Breast epithelium (tissue), 4 donors: ENCODE measurements at places on chromosomes 7 and 10. TPM values are rescaled to one million over a fixed set of nuclear protein-coding genes. Genes with fewer than 3 reads are reported as not detected.

Gene TAC1
- total RNA-seq = 5.9 TPM

DNA sequence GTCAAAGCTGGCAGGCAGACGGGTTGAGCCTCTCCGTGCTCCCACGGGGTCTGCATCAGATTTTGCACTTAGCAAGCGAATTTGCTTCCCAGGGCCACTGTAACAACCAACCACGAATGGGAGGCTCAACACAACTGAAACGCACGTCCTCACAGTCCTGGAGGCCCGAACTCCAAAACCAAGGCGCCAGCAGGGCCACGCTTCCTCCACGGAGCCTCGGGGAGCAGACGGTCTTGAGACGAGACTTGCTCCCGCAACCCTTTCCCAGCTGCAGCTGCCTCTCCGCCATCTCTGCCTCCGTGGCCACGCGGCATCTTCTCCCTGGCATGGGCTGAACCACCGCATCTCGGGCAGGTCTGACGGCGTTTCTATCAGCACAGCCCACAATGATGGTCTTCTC lies 30.2 kb upstream of the INSIG1 start:
- no peak overlapping the region for H3K4me3 ChIP-seq
- no peak for DNase-seq
- no peaks in the 10 kb centered on the region for H3K4me1 ChIP-seq
- H3K36me3 ChIP-seq = no peaks in the 10 kb centered on the region
- H3K27me3 ChIP-seq = no peaks in the 10 kb centered on the region
- no peak overlapping the region for H3K27ac ChIP-seq

GRCh38 chr7:56537477-56537876 lies 421.3 kb upstream of the NUPR2 start:
- no peaks in the 10 kb centered on the region for H3K36me3 ChIP-seq
- H3K27ac ChIP-seq = no peak overlapping the region
- H3K4me1 ChIP-seq = no peaks in the 10 kb centered on the region
- no peak overlapping the region for H3K4me3 ChIP-seq

DNA sequence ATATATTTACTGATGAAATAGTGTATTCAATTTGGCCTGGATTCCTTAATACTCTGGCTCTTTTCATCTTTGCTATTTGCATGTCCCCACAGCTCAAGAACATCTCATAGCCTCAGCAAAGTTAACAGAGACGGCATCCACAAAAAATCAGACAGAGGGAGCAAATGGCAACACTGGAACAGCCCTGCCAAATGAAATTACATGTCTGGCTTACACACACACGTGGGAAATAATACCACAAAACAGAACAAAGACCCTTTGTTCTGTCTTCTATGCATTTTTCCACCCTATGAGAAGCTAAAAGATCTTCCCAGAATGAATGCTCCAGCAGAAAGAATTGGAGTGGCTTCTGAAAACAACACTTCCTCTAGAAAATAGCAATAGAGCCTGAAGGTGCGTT lies 139.5 kb downstream of the ALOX5 start:
- no peaks in the 10 kb centered on the region for H3K27me3 ChIP-seq
- no peak overlapping the region for H3K4me3 ChIP-seq
- H3K27ac ChIP-seq = no peak overlapping the region
- H3K36me3 ChIP-seq = no peaks in the 10 kb centered on the region

Gene TUBAL3
- 1.6 TPM for total RNA-seq

GRCh38 chr10:27995311-27995710 lies 3.6 kb downstream of the ODAD2 start:
- H3K4me1 ChIP-seq = no peaks in the 10 kb centered on the region
- H3K27me3 ChIP-seq = no peaks in the 10 kb centered on the region
- H3K27ac ChIP-seq = no peak overlapping the region
- no peak for DNase-seq

Gene EFCAB10
- total RNA-seq = not detected

DNA sequence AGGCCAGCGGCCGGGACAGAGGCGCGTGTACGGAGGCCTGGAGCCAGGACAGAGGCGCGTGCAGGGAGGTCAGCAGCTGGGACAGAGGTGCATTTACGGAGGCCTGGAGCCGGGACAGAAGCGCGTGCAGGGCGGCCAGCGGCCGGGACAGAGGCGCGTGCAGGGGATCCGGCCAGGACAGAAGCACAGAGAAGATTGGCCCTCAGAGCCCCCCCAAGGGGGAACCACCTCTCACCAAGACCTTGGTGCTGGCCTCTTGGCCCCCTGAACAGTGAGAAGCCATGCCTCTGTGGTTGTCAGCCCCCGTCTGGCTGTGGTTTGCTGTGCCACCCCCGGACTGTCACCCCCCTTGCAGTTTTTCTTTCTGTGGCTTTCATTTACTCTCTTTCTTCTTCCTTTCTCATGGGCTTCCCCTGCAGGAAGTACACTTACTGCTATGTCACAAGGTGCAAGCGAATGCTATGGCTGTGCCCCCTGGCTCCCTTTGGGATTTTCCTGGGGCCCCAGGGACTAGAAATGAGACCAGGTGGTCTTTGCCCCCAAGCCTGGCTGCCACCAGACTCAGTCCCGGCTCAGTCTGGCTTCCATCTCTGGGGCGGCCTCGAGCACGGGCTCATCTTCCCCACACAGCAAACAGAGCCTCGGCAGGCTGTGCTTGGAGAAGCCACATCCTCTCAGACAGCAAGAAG lies 41.1 kb downstream of the INSIG1 start:
- H3K36me3 ChIP-seq = no peaks in the 10 kb centered on the region
- no peaks in the 10 kb centered on the region for H3K4me1 ChIP-seq
- DNase-seq = no peak
- H3K27ac ChIP-seq = no peak overlapping the region

DNA sequence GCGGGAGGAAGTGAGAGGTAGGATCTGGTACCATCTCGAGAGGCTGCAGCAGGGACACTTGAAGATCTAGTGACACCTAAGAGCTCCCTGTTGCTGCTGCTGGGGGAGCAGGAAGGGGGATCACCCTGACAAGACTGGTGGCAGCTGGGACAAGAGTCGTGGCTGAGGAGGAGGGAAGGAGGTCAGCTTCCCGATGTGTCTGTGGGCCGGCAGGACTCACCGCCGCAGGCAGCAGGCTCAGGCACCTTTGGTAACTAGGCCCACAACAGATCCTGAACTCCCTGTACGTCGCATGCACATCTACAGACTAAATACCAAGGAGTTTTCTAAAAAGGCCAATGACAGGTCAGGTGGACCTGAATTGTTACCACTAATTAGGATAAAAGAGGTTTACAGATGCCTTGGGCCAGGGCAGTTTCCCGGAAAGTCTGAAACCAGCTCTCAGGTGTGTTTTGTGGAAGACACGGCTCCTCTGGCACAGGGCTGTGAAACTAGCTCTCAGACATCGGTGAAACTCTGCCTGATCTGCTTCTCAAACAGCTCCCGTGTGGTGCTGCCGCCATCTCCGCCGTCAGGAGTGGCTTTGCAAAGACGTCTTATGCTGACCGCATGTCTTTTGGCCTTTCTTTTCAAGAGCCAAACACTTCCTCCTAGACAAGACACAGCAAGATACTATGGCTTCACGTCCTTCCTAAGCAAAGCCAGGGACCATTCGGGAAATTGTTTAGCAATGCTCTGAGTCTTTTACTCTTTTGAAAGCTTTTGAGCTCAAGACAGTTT lies 609.7 kb downstream of the PTPRN2 start:
- DNase-seq = no peak
- H3K4me1 ChIP-seq = no peaks in the 10 kb centered on the region
- no peaks in the 10 kb centered on the region for H3K36me3 ChIP-seq

Gene SLC13A1
- not detected for total RNA-seq

DNA sequence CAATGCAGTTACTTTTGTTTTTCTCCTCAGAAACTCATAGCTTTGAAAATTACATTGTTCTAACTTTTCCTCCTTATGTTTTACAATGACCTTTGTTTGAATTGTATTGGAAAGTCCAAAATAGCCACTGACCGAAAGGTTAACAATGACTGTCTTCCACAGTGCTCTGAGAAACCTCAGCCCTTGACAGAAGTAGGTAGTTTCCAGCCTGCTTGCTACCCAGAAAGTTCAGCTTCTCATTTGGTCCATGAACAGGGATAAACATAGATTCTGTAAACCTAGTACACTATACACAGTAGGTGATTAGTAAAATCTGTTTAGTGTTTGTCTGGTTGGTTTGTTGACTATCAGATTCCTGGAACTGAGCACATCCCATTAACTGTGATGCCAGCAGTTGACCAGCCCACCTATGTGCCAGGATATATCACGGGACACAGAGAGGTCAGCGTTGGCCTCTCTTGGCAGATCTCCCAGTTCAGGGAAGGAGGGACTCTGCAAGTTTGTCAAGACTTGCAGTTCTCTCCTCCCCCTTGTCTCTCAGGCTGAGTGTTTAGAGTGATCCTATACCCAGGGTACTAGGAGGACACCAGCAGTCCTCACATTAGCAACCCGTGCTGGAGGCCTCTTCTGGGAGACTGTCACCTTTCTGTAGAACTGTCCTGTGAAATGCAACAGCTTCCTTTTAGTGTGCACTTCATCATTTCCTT lies 297.6 kb downstream of the ARHGAP12 start:
- H3K27ac ChIP-seq = no peak overlapping the region
- DNase-seq = no peak
- H3K4me1 ChIP-seq = no peaks in the 10 kb centered on the region
- H3K36me3 ChIP-seq = no peaks in the 10 kb centered on the region
